ENCODE measurements at places on chromosomes 13 and 19.

DNA sequence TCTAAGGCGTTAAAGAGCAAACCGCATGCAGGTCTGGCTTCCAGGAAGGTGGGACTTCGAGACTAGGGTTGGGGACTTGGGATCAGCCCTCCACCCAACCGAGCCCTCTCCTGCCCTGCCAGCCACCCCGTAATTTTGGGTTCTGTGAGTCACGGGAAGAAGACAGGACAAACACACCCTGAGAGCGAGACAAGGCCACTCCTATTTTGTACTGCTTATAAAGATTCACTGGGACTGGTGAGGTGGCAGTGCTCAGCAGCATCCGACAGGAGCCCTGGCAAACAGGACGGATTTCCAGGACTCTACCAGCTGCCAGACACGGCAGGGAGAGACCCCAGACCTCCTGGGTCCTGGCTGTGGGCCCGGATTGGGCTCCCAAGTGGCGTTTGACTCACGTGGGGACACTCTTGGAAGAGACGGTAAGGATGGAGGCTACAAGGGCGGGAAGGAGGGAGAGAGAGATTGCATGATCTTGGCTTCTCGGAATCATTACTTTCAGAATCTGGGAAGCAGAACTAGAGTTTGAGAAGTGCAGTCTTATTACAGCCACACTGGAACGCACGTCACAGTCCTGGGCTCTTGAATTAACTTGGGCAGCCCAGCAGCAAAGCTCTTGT lies at the start of gene C5AR2:
Gene C5AR2, plus strand, starts transcription at position 245 of the 617 bp plus-strand sequence. CDS start 8,625 bp downstream, outside the sequence.
- DNase-seq: no peak

DNA sequence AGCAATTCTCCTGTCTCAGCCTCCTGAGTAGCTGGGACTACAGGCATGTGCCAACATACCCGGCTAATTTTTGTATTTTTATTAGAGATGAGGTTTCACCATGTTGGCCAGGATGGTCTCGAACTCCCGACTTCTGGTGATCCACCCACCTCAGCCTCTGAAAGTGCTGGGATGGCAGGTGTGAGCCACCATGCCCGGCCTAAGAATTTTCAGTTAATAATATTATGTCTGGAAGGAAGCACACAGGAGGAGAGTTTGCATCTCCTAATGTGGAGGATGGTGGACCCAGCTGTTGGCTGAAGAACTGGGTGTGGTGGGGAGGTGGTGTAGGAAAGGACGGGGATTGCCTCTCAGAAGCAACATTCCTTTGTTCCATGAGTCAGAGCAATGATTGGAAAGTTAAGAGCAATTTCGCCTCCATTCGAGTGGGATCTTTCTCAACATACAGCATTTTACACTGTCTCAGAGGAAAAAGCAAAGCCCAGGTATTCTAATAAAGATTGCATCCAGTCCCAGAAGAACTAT lies 11.9 kb downstream of the PDCD2L start:
- DNase-seq: no peak

DNA sequence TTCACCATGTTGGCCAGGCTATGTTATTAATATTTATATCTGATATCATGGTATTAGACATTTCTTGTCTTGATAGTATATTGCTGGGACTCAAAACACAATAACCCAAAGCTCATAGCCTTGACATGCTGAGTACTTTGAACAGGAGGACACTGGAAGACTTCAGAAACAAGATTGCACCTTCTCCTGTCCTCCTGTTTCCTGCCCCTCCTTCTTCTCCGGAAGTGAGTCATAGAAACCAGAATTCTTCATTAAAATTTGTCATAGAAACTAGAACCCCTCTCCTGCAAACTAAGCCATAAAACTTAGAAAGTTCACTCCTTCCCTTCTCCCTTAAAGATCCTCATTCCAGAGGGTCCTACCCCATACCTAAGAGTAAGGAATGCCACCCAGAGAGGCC lies 400.2 kb downstream of the SLITRK5 start:
- no peak for DNase-seq

DNA sequence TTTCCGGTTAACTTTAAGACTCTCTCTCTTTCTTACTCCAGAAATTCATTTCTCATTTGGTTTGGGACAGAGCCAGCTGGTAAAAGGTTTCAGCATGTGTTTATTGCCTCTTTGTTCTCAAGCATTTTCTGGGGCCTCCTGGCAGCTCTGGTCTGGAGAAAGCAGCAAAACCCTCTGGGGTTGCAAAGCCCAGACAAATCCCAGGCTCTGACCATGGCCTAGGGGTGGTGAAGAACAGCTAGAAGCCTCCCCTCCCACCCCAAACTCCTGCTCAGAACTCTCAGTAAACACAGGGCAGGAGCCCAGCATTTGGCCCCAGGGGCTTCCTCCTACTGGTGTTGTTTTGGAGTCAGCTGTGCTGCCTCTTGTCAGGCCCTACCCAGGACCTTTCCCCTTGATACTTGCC lies 124.2 kb upstream of the SERP2 start:
- no peak for DNase-seq

DNA sequence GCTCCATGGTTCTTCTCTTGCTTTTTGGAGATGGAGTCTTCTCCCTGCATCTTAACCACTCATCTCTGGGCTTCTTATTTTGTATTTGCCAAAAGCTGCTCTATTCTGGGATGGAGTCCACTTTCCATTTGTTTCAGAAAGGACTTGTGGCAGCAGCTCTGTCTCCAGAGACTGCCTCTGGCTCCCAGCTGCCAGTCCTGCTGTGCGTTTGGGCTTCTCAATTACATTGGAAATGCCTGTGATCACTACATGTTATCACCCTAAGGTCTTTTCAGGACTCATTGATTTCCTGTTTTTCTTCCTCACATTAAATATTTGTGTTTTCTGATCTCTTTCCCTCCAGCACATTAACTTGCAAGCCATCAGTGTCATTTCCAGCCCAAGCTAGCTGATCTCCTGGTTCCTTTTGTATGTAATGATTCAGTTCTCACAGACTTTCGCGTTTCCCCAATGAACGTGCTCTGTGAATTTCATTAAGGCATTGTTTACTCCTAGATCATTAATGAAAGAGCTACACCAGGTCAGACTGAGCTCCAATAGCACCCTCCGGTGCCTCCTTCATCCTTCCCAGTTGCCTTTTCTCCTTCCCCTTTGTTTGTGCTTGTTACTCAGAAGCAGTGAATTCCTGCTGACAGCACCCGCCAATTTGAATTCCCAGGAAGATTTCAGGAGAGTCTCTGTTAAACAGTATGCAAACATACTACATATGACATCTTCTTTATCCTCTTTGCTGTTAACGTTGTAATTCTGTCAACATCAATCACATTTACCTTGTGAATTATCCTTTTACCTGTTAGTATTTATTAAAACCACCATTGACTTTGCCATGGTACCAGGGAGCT lies 3.0 kb downstream of the CBY2 start:
- DNase-seq: no peak

DNA sequence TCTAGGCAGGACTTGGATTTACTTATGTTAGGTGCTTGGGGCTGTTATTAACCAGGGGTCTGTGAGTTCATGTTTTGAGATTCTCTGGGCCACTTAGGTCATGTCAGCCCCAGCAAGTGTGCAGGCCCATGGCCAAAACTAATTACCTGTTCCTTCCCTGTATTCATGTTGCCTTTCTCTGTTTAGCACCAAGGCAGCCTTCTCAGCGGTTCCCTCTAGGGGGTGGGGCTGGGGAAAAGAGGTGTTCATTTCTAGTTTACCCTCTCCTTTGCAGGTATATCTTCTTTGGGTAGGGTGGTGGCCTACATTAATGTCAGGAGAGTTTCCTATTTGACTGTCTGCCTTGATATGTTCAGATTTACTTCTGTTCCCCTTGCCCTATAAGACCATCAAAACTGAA lies 61.7 kb downstream of the PDS5B start:
- DNase-seq: no peak

DNA sequence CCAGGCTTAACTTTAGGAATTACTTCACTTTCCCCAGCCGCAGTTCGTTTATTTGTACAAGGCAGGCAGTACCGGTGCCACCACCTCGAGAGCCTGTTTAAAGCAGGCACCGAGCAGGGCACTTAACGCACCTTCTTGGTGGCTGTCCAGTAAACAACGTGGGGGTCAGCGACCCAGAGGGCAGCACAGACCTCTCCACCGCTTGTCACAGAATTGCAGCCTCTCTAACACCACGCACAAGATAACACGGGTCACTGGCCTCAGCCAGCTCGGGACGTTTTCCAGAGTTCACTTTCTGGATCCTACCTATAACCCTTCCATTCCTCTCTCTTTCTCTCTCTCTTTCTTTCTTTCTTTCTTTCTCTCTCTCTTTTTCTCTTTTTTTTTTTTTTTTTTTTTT lies 16.8 kb upstream of the ELAVL1 start:
- DNase-seq: no peak

- DNase-seq: no peak
These were observed 47.9 kb downstream of the KDM4B start for GRCh38 chr19:5016781-5017180.

DNA sequence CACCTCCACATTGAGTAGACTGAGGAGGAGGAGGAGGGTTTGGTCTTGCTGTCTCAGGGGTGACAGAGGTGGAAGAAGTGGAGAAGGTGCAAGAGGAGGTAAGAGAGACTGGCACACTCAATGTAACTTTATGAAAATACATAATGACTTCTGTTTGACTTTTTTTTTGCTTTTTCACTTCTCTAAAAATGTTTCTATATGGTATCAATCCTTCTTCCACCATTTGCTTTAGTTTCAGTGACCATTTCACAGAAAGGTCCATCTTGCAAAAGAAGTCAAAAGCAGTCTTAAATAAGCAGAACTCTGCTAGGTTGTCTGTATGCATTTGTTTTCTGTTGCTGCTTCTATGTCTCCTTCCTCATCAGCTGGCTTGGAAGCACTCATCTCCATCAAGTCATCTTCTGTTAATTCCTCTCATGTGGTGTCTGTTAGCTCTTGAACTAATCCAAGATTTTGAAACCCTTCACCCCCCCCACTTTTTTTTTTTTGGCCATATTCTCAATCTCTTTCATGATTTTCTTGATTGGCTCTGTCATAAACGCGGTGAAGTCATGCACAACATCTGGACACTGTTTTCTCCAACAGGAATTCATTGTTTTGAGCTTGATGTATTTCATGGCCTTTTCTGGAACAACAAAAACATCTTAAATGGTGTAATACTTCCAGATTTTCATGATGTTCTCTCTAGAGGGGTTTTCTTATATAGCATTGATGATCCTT lies 80.8 kb downstream of the KL start:
- no peak for DNase-seq

DNA sequence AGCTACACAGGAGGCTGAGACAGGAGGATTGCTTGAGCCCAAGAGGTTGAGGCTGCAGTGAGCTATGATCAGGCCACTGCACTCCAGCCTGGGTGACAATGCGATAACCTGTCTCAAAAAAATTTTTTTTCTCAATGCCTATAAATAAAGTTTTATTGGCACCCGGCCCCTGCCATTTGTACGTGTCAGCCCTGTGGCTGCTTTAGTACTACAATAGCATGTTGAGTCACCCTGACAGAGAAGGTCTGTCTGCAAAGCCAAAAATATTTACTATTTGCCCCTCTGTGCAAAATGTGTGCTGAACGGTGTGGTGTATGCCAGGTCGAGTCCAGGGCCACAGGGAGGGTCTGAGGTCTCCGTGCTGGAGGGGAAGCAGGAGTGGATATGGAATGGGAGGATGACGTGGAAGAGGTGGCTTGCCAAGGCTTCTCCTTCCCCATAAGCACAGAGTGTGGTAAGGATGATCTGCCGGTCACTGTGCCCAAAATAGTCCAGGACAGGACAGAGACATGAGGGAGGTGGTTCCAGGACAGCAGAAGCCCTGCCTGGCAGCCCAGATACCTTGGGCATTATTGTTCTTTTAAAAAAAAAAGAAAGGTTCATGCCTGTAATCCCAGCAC lies 10.0 kb downstream of the NMRK2 start:
- no peak for DNase-seq

DNA sequence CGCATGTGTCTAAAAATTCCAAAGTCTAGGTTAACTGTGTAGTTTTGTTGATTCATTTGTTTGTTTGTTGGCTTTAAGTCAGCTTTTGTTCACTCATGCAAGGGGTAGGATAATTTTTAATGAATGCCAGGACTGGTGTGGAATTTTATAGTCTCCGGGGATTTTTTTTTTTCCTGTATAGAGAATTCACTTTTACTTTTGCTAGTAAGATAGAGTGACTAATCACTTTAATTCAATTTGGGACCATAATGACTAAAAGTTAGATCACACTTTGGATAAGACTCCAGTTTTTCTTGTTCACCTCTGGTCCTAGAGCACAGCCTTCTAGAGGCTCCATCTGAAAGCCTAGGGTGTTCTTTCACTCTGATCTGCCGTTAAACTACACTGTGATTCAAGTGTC lies 1690.0 kb downstream of the PCDH9 start:
- no peak for DNase-seq

DNA sequence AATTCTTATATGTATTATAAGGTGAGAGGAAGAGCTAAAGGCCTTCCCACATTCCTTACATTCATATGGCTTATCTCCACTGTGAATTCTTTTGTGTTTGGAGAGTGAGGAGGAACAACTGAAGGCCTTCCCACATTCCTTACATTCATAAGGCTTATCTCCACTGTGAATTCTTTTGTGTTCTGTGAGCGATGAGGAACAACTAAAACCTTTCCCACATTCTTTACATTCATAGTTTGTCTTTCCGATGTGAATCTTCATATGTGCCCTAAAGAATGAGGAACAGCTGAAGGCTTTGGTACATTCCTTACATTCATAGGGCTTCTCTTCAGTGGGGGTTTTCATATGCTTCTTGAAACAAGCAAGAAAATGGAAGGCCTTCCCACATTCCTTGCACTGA lies 13.3 kb downstream of the ZNF699 start:
- no peak for DNase-seq

GRCh38 chr19:8135946-8136618 lies 13.3 kb downstream of the FBN3 start:
- no peak for DNase-seq

GRCh38 chr13:107548338-107548737 lies 667.0 kb downstream of the LIG4 start:
- DNase-seq: no peak

GRCh38 chr13:34153428-34154180 lies 335.7 kb downstream of the RFC3 start:
- no peak for DNase-seq

- no peak for DNase-seq
These were observed 78.9 kb downstream of the FLT1 start for GRCh38 chr13:28415994-28416421.

- DNase-seq: no peak
These were observed 14.4 kb upstream of the RETN start for GRCh38 chr19:7654401-7654800.

DNA sequence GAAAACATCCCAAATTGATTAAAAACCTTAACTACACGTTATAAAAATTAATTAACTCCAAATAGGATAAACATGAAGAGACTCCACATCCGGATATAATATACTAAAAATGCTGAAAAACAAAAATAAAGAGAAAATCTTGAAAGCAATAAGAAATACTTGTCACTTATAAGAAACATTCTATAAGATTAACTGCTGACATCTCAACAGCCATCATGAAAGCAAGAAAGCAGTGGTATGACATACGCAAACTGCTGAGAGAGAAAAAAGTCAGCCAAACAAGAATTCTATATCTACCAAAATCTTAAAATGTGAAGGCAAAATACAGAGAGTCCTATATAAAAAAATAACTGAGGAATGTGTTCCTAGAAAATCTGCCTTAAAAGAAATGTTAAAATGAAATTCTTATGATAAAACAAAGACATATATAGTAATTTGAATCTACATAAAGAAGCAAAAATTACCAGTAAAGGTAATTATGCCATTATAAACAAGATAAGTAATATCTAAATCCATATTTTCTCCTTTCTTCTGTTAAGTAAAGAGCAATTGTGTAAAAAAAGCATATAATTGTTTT lies 1851.1 kb downstream of the PCDH9 start:
- DNase-seq: no peak

- DNase-seq: no peak
These were observed 6.5 kb upstream of the SCEL start for GRCh38 chr13:77528834-77529500.

All from stimulated activated CD4-positive, alpha-beta T cell treated with anti-CD3 and anti-CD28 coated beads, Interleukin-1b, Interleukin-23, amount 100 ng/mL, for 48 hours (primary cell).